Central memory CD8-positive, alpha-beta T cell (primary cell): ENCODE measurements at places on chromosomes 2 and 18.
A peak's percentile ranks its signal among the peaks of the same experiment; 100 is the strongest.

GRCh38 chr18:57422313-57422872 lies 12.8 kb upstream of the ONECUT2 start:
- DNase-seq = no peak

DNA sequence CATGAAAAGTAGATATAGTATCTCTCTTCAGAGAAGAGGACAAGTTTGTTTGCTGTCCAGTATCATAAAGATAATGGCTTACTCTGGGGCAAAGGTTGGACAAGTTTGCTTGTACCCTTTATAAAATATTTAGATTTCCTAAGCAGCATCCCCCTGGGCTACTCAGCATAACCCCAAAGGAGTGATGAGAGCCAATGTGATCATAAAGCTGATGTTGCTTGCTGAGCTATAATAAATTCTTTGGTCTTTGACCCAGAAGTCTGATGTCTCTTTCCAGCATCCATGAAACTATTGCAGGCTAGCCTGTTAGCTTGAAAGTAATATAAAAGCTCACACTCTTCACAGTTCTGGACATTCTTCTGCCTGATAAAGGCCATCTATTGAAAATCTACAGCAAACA lies 138.3 kb upstream of the STON1 start:
- DNase-seq = no peak

DNA sequence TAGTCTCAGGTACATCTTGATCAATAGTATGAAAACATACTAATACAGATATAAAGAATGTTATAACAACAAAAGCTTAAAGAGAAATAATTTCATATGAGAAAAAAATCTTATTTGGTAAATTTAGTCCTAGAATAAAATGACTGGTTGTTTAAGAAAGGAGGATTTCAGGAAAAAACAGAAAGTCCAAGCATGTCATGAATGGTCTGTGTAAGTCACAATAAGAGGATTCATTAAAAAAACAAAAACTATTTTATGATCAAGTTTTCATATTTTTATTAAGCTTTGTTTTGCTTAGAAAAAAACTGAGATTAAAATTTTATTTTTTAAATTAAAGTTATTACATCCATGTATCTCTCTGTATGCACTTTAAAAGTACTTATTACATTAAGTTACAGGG lies 353.9 kb upstream of the SPHKAP start:
- DNase-seq = no peak

DNA sequence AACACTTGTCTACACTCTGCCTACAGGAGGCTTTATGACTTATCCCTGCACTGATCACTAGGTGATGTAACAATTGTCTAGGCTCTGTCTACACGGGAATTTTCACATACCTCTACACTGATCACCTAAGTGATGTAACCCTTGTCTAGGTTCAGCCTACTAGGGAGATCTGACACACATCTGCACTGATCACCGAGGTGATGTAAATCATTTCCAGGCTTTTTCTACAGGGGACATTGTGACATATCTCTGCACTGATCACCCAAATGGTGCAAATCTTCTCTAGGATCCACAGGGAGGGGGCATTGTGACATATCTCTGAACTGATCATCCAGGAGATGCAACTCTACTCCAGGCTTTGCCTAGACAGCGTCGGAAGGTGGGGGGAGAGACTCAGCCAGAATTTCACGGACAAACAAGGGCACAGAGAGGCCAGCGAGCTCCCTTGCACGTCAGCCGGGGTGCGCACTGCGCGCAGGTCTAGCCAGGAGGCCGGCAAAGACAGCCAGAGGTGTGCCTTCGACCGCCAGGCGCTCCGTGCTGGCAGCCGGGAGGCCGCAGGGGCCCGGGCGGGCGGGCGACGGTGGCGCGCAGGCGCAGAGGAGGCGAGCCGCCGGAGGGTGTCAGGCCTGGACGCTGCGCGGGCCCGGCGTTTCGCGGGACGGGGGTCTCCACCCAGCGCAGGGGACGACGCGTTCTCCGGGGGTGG lies 46.9 kb upstream of the USP14 start:
- peak; percentile 50 for DNase-seq

DNA sequence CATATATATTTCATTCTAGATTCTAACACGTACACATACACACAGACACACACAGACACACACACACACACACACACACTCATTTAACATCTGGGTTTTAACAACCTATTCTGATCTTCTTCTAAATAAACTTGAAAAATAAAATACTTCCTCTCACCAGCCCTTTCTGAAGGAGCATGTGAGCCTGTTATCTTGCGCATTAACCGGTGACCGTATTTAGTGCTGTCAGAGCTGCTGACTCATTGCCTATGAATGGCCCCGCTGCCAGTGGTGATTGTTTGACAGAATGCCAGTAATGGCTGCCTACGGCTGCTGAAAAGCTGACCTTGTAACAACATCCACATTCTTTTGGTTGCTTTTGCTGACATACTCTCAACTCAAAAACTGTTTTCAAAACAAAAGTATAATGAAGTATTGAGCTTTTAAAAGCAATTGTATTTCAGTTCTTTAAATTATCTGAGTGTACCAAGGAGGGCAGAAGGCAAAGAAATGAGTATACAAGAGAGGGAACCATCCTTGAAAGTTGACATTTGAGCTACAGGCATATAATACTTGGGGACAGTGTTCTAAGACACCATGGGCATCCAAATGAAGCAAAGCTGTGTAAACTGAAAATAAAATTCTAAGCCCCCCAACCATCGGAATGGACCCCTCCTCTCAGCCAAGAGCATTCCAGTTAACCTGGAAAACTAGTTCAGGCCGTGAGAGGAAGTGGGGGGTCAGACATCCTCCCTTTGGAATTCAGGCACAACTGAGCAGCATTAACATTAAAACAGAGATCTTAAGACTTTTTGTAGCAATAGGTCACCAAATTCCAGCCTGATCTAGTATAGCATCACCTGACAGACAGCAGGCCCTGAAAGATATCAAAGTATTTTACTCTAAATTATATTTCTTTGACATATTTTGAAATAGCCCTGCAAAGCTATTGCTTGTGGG lies 50.2 kb upstream of the DTNA start:
- no peak for DNase-seq

DNA sequence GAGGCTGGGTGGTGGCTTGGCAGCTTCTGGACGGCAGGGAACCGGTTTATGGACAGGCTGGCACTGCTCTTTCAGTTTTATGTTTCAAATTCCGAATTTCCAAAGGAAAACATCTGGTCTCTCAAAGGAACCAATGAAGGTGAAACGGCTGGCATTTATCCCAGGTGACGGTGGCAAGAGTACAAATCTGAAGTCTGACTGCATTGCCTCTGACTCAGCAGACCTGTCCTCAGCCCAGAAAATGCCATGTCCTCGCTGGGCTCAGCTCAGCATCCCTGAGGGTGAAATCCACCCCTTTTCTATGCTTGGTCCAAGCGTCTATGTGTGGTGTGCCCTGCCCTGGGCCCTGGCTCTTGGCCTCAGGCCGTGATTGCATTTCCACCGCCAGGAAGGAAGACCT lies 38.1 kb downstream of the NAPG start:
- DNase-seq = no peak
